Stimulated activated CD8-positive, alpha-beta memory T cell treated with anti-CD3 and anti-CD28 coated beads, Interleukin-4, amount 100 ng/mL, for 4 hours (primary cell): ENCODE measurements at places on chromosomes 6 and 20.
A peak's percentile ranks its signal among the peaks of the same experiment; 100 is the strongest.

DNA sequence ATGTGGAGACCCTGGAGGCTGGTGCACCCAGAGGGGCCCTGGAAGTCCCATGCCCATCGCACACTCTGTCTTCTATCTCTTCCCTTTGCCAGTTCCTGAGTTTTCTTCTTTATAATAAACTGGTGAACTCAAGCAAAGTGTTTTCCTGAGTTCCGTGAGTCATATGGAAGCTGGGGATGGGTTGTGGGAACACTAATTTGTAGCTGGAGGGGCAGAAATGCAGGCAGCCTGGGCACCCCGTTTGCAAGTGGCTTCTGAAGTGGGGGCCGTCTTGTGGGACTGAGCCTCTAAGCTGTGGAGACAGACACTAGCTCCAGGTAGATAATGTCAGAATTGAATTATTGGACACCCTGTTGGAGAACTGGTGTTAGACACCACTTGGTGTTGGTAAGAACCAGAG lies 3.2 kb upstream of the PPP1R3G start:
- no peak for DNase-seq

DNA sequence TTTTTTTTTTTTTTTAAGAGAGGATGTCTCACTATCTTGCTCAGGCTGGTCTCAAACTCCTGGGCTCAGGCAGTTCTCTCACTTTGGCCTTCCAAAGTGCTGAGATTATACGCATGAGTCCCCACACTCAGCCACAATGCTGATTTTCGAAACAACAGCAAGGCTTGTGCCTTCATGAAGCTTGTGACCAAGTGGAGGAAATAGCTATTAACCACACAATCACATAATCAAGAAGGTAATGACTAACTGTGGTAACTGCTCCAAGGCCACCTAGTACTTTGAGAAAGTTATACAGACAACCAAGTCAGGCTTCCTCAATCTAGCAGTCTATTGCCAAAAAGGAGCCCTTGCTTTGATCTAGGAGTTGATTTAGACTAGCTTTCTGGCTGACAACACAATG lies 46.3 kb downstream of the SOD2 start:
- DNase-seq, result no peak

DNA sequence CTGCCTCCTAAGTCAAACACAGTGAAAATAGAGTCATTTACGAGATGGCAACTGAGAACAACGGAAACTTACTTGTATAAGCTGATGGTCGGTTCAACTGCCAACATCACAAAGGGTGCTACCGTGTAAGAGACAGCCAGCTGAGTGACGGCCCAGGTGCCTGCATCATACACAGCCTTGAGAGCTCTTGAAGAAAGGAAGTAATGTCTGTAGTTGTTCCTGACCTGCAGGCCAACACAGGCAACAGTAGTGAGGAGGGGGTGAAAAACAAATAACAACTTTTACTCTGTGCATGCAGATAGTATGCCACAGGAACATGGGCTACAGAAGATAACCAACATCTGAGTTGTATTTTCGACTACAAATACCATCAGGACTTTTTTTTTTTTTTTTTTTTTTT lies 102.7 kb downstream of the MBOAT1 start:
- DNase-seq, result no peak

DNA sequence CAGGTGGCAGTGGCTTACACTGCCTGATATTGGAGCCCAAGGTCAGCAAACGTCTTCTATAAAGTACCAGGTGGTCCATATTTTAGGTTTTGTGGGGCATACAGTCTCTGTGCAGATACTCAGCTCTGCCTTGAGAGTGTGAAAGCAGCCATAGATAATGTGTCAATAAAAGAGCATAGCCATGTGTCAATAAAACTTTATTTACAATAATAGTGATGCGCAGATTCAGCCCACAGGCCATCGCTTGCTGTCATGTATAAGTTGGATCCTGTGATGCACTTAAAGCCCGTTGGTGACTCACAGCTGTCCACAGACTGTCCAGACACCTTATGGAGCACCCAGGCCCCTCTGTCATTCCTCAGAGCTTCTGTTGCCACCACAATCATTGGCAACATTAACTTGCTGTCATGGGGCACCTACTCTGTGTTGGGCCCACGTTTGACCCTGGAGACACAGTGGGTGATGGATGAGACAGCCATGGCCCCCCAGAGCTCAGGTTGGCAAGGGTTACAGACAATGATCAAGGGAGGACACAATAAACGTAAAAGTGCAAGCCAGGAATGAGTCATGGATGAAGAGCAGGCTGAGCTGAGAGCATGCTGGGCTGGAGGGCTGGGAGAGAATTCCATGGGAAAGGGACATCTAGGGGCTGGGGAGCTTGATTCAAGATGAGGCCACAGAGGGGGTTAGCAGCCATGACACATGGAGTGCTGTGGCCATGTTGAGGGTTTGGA lies 173.6 kb downstream of the TAF4 start:
- DNase-seq, result no peak

DNA sequence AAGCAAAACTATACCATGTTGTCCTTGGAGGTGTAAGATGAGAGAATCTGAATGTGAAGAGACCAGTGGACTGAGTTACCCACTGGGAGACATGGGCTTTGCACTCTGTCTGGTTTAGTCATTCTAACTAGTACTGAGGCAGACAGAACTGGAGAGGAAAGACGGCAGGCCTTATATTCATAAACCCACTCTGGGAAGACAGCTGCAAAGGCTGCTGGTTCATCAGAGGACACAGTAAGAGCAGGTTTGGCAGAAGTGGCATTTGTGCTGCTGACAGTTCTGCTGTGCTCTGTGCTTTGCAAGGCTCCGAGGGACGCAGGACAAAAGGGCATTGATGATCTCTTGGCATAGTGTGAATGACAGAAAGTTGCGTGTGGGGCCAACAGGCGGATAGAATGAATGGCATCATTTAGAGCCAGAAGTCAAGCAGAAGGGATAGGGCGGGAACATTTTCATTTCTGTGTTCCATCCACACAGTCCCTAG lies 142.3 kb upstream of the TENT5A start:
- DNase-seq, result no peak

DNA sequence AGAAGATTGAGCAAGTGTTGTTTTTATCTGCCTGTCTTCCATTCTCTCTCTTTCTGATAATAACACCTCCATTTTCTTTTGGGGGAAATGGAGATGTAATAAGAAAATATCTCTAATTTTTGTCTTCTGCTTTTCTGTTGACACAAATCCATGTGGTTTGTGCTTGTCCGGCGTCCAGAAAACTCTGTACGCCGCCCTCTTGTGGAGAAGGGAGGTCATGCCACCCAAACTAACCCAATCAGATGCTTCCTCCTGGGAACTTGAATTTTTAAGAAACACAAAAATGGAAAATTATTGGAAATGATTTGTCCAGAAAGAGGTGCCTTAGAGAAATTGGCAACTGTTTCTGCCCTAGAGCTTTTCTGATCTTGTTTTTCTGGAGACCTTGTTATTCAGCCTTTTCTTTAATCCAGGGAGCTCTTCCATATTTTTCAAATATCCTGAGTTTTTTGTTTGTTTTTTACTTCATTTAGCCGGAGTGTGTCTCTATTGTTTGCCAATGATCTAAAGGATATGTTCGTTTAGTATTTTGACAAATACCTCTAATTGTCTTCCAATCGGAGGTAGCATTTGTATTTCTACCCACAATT lies 17.8 kb upstream of the FNDC1 start:
- DNase-seq, result no peak

GRCh38 chr6:148738946-148739821 lies 7.6 kb upstream of the UST start:
- no peak for DNase-seq

GRCh38 chr6:165031502-165031901 lies 277.9 kb downstream of the C6orf118 start:
- no peak for DNase-seq

GRCh38 chr20:45014671-45015415 lies 48.5 kb downstream of the STK4 start:
- DNase-seq, result no peak

GRCh38 chr6:12654107-12654506 lies 62.5 kb upstream of the PHACTR1 start:
- DNase-seq, result no peak

- DNase-seq, result no peak
These were observed 52.1 kb upstream of the FBXO30 start for GRCh38 chr6:145866456-145867396.

DNA sequence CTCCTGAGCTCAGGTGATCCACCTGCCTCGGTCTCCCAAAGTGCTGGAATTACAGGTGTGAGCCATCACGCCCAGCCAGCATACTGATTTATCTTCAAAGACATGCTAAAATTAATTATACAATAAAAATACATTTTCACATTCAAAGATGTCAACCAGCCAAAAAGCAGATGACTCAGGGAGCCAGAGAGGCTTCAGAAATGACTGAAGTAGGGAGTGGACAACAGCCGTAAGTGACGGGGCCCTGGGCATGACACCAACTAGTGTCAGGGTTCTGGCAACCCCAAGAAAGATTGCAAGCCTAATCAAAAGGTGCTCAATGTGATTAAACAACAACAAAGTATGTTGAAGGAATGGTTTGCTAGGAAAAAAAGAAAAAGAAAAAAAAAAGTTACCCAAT lies 28.4 kb downstream of the GPLD1 start:
- no peak for DNase-seq

DNA sequence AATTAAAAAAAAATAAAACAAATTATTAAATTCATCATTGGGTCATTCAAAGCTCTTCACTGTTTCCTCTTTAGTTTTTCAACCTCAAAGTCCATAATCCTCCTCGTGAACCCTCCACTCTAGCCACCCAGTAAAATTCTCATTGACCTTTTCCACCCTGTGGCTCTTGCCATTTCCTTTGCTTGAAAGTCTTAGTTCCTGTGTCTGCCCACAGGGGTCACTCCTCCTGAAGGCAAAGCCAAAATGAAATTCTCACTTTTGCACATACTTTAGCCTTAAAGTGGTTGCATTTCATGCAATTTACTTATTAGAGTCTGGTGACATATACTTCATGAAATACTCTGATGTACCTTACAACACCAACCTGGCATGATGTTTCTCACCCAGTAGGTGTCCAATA lies 263.7 kb downstream of the BMP2 start:
- DNase-seq, result no peak

DNA sequence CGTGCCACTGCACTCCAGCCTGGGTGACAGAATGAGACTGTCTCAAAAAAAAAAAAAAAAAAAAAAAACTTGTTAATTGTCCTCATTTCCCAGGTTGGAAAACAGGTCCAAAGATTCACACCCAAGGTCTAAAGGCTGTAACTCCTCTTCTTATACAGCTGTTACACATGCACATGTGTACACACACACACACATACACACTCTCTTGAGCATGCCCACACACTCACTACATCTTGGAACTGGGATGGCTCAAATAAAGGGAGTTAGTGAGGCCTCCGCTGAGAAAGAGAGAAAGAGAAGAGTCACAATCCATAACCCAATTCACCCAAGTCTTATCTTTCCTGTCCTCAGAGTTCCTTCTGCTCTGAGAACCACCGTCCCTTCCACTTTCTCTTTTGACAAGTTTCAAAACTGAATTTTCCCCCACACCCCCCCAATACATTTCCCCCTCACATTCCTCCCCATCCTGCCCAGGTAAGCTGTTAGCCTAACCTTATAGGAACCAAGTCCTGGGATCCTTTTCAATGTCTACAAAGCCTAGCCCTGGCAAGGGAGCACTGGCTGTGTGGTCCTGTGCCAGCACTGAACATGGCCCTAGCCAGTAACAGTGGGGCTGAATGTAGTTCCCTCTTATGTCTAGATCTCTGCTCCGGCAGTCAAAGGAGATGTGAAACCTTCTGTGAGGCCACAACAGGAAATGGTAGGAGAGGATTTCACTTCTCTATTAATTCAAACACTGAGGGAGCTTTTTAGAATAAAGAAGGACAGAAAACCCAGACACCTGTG lies 3.2 kb upstream of the HLA-DMB start:
- DNase-seq, result no peak

- no peak for DNase-seq
These were observed 31.7 kb downstream of the GFRA4 start for GRCh38 chr20:3631534-3631933.

GRCh38 chr20:47237715-47238114 lies 118.8 kb downstream of the ZMYND8 start:
- DNase-seq, result no peak

GRCh38 chr6:110067837-110068591 lies 89.9 kb downstream of the GPR6 start:
- no peak for DNase-seq

GRCh38 chr20:33160681-33161080 lies 7.3 kb upstream of the BPIFA2 start:
- DNase-seq, result no peak

- DNase-seq, result no peak
These were observed 411.7 kb upstream of the SOX4 start for GRCh38 chr6:21181866-21182265.

DNA sequence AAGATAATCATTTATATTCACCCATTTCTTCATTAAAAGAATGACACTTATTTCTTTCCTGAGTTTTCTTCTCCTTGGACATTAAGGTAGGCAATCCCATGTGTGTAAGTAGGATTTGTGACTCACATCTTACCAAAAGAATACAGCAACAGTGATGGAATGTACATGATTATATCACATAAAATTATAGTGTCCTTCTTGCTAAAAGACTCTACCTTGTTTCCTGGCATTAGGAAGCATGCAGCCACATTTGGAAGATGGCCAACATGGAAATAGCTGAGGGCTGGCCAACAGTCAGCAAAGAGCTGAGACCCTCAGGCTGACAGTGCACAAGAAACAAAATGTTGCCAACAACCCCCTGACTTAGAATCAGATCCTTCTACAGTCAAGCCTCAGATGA lies 327.9 kb upstream of the MARCKS start:
- DNase-seq, result no peak

- DNase-seq, result peak; percentile 10
These were observed 46.2 kb downstream of the SLC22A23 start for GRCh38 chr6:3410385-3411360.

GRCh38 chr6:44430326-44430725 lies 42.8 kb downstream of the CDC5L start:
- no peak for DNase-seq

GRCh38 chr20:63648895-63649589 lies 4.2 kb downstream of the STMN3 start:
- DNase-seq, result no peak

GRCh38 chr6:4586469-4586859 lies 189.7 kb upstream of the CDYL start:
- no peak for DNase-seq

DNA sequence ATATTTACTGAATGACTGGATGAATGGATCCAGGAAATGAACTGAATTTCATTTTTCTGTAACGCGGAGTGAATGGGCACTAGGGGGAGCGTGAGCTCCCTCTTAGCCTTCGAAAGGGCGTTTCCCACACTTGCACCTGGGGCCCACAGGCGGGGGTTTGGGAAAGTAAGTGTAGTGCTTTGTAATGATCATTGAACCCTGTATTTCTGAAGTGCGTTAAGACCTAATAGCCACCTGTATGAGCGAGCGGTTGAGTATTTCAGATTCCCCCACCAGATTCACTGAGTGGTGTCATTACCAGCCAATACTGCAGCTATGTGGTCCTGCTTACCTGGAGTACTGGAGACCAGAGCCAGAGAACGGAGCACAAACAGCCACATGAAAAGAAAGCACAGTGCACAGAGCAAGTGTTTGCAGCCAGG lies 10.5 kb downstream of the SYTL3 start:
- DNase-seq, result no peak
